ENCODE measurements at places on chromosomes 6 and 20. TPM values are rescaled to one million over a fixed set of nuclear protein-coding genes. Genes with fewer than 3 reads are reported as not detected.

Gene ULBP1
- 0.16 TPM for total RNA-seq

Gene ANKRD6
- 4.0 TPM for total RNA-seq

Gene APCDD1L
- total RNA-seq: 0.21 TPM

Gene KHDC1
- total RNA-seq: 2.8 TPM

Gene HLA-DQB2
- total RNA-seq: not detected

Gene STXBP5
- total RNA-seq: 35.2 TPM

Gene THEMIS
- not detected for total RNA-seq

Gene PPP1R11
- total RNA-seq: 35.1 TPM

Gene DEFB115
- not detected for total RNA-seq

Gene NKX2-2
- not detected for total RNA-seq

Gene MCCD1
- total RNA-seq: not detected

Gene SLC35B2
- total RNA-seq: 55.6 TPM

Gene PXT1
- not detected for total RNA-seq

Gene DAAM2
- 20.1 TPM for total RNA-seq

Gene GTSF1L
- not detected for total RNA-seq

Gene NT5E
- total RNA-seq: 29.4 TPM

Gene PACSIN1
- 5.4 TPM for total RNA-seq

Gene SUMO4
- 0.52 TPM for total RNA-seq

Gene C6orf15
- 1.2 TPM for total RNA-seq

Gene GSTA2
- total RNA-seq: not detected

Gene OVOL2
- not detected for total RNA-seq

Gene STX11
- total RNA-seq: 1.9 TPM

Gene STX7
- total RNA-seq: 28.3 TPM

Gene CAP2
- total RNA-seq: 262 TPM

Gene ABHD12
- 40.4 TPM for total RNA-seq

Gene BPIFB2
- total RNA-seq: not detected

Gene OLIG3
- not detected for total RNA-seq

Gene BLTP3A
- 7.2 TPM for total RNA-seq

Gene CGA
- not detected for total RNA-seq

Gene ESR1
- 0.83 TPM for total RNA-seq
